Lower lobe of right lung (tissue), 2 donors: ENCODE measurements at places on chromosomes 11 and 22.

- no peak for DNase-seq
These were observed 19.8 kb downstream of the DRD4 start for GRCh38 chr11:656866-657265.

GRCh38 chr11:44450295-44450932 is 115.0 kb upstream of the CD82 start:
- no peak for DNase-seq

DNA sequence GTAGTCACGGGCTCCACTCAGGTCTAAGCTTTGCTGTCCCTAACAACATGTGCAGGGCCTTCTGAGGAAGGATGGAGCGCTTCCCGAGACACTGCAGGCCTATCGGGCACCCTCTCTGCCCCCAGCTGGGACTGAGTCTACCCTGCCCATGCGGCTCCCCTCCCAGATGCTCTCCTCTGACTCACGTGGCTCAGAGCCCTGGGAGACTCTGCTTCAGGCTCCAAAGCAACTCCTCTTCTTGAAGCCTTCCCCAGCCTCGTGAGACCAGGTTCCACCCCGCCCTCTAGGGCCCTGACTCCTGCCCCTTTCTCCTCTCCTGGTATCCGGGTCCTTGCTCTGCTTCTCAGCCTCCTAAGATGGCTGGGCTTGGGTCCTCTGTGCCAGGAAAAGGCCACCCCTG is 28.4 kb upstream of the ARFGAP3 start:
- no peak for DNase-seq

DNA sequence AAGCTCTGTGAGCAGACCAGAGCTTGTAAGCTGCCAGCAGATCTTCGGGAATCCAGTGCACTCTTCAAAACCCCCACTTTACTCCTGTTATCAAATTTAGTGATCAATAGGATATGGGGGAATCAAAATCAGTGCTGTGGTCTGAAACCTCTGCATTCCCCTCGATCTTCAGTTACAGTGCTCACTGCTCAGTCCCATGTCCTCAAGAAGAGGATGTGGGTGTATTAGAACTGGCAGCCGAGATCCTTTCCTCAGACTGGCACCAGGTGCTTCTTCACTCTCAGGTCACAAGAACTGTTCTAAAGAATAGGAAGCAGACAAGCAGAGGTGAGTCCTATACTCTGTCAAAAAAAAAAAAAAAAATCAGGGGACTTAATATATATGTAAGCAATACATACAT is 15.3 kb upstream of the MAML2 start:
- DNase-seq = no peak

DNA sequence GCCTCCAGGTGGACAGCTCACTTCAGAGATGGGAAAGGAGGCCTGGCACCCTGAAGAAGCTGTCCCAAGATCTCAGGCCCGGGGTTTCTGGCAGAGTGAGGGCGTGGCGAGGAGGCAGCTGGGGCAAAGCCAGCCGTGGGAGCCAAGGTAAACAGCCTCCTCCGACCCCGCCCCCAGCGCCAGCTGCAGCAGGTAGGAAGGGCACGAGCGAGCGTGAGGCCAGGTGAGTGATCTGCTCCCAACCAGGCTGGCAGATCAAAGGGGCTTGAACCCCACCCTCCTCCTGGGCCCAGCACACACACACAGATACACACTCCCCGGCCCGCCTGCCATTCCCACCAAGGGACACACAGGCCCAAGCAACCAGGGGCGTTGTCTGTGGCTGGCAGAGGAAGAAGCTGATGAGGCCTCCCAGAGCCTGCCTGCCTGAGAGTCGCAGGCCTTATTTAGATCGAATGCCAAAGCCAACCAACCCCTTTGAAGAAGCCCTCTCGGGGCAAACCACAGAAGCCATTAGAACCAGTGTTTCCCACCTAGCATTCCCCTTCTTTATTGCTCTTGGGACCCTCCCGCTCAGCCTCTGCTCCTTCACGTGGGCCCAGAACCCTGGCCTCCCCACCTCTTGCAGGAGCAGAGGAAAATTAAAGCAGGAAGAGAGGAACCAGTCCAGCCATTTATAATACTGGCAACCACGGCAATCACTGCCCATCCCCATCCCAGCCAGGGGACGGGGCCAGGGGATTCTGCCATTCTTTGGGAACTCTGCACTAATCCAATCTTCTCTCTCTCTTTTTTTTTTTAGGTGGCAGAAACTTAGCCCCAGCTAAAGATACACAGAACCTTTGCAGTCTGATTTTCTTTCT is 5.0 kb downstream of the PDGFB start:
- DNase-seq = peak; percentile 91

DNA sequence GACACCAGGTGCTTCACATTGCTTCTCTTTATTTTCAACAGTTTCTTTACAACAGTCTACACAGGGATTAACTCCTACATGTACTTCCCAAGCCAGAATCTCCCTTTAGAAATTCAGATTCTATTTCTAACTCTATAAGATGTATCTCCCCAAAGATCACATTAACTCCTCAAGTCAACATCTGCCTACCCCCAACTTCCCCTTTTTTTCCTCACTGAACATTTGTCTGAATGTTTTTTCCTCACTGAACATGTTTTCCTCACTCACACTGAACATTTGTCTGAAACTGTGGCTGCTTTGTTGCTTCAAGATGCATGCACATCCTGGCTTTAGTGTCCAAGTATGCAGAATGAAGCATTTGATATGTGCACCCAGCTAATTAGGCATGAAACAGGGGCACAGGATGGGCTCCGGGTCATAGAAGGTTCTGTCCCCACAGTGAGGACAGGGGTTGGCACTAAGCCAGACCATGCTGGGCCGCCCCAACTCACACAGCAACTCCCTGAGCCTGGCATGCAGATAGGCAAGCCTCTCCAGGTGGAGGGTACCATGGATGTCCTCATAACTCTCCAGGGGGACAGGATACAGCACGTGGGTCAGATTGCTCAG is 11.3 kb downstream of the PRAME start:
- no peak for DNase-seq

GRCh38 chr11:67252831-67253239 is 13.4 kb upstream of the GRK2 start:
- DNase-seq = peak; percentile 61

DNA sequence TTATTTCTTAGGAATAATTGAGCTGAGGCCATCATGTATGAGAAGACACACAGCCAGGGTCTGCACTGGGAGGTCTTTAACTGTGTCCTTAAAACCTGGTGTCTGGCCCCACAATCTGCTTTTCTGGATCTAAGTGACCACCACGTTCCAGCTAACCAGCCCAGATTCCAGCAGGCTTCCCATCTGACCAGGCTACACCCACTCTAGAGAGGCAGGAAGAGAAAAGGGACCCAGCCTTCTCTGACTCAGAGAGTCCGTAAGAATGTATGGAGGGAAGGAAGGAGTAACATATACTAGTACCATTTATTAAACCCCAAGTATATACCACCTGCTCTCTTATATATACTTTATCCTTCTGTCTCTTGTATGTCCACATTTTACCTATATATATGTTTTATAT is 80.1 kb downstream of the LDLRAD3 start:
- DNase-seq = no peak

DNA sequence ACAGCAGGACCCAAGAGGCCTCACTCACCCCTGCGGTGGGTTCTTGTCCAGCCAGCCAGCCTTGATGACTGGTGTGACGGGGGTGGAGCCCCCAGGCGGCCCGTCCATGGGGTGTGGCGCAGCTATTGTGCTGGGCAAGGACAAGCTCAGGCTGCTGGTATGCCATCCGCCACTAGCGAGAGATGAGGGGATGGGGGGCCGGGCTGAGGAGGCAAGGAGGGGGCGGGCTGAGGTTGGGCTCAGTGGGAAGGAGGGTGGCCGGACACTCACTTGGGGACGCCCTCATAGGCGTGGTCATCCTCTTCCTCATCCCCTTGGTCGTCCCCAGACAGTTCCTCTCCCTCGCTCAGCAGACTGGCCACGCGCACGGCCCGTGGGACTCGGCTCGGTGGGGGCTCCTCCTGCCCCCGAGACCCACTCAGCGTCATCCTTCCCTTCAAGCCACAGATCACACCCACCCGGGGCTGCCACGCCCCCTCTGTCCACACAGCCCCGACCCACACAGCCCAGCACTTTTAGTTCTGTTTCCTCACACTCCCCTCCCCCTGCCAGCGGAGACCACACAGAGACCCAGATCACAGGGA is 38.0 kb upstream of the PDE2A start:
- DNase-seq = peak; percentile 91

- DNase-seq = no peak
These were observed 37.8 kb downstream of the PAMR1 start for GRCh38 chr11:35487532-35488078.

DNA sequence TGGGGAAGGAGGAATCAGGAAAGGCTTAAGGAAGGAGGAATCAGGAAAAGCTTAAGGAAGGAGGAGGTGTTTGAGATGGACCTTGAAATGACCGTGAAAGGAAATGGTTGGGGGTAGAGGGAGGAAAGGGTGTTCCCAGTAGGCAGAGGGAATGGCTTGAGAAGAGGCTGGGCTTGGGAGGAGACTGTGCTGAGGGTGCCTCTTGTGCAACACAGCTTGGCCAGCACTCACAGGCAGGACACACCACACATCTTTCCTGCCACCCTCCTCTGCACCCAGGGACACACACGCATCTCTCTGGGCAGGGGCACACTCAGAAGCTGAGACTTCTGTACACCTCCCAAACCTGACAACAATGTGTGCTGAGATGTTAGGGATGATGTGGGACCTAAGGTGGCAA is 151.4 kb downstream of the FBXO7 start:
- no peak for DNase-seq

- DNase-seq = no peak
These were observed 15.1 kb upstream of the RRAS2 start for GRCh38 chr11:14373941-14374646.

GRCh38 chr11:112403432-112403831 is 142.8 kb upstream of the PLET1 start:
- DNase-seq = no peak

- DNase-seq = no peak
These were observed 18.8 kb upstream of the MMP20 start for GRCh38 chr11:102643941-102644340.

DNA sequence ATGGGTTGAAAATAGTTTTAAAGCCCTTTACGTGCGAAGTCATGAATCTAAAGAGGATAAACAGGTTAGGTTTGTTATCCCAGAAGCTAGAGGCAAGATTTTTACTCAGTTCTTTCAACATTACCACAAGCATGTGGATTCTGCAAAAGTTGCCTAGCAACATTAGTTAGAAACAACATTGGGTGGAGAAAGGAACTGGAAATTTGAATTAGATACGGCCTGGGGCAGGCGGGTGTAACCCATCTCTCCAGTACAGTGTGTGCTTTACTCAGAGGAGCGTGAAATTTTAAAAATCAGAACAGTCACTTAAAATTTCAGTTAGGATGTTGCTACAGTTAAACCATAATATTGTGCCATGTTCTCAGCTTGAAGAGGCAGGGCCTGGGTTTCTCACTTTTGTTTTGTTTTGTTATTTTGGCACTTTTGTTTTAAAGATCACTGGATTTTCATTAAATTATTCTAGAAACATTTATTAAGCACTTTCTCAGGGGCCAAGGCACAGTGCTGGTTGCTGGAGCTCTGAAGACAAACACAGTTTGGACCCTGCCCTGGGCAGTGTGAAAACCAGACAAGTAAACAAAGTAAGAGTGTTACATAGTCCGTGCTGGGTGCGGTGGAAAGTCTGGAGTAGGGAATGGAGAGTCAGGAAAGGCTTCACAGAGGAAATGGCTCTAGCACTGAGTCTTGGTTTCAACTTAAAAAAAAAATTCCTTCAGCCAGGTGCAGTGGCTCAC is 4.4 kb upstream of the WEE1 start:
- peak; percentile 61 for DNase-seq

GRCh38 chr11:65086809-65087208 is 2.8 kb downstream of the ZFPL1 start:
- no peak for DNase-seq

DNA sequence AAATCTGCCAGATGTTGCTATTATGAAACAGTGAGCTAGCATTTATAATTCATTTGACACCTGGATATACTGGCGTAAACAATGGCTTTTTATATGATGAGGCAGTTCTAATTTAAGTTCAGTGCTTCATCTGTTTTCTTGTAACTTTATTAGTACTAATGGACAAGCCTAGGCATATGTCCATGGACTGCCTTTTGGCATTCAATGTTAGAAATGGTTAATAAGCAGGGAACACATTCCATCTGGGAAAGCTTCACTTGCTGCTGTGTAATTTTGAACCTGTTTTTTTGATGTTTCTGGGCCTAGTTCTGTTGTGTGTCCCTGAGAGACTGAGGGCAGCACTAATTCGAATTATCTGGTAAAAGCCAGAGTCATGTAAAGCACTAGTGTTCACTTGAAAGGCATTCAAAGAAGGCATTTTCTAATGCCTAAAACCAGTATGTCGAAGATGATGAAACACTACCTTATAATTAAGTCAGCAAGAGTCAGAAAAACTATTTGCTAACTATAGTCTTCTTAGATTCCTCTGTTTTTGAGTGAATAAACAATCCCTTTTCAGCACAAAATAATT is 138.5 kb downstream of the SWAP70 start:
- DNase-seq = no peak

- DNase-seq = no peak
These were observed 27.9 kb downstream of the NFAM1 start for GRCh38 chr22:42404266-42404665.

DNA sequence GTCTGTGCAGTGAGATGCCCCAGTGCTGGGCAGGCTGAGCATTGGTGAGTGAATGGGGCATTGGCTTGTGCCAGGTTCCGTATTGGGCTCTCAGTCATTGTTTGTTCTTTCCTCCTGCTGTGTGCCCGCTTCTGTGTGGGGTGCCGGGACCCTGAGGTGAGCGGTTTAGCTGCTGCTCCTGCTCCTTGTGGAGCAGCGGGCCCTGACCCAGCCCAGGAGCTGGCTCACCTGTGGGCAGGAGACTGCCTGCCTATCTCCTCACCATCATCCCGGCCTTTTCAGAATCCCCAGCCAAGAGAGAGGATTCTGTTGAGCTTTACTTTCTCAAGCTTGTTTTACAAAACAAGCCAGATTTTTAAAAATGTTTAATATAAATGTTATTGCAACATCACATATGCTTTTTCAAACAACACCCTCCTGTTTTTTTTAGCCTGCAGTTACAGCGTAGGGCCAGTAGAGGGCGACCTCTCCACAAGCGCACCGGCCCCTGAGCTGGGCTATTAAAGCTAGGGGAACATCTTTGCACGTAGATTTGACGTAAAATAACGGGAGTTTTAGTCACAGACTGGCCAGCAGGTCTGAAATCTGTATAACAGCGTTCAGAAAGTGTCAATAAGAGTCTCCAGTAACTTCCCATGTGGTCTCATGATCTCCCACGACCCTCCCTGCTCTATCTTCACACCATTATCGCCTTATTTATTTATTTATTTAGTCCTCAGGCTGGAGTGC is 25.1 kb upstream of the RELT start:
- DNase-seq = peak; percentile 72

GRCh38 chr22:43789452-43789851 is 22.7 kb downstream of the EFCAB6 start:
- no peak for DNase-seq

GRCh38 chr11:124071623-124071948 is 30.5 kb upstream of the OR10G7 start:
- no peak for DNase-seq

- no peak for DNase-seq
These were observed 133.8 kb downstream of the BRD1 start for GRCh38 chr22:49693848-49694247.

DNA sequence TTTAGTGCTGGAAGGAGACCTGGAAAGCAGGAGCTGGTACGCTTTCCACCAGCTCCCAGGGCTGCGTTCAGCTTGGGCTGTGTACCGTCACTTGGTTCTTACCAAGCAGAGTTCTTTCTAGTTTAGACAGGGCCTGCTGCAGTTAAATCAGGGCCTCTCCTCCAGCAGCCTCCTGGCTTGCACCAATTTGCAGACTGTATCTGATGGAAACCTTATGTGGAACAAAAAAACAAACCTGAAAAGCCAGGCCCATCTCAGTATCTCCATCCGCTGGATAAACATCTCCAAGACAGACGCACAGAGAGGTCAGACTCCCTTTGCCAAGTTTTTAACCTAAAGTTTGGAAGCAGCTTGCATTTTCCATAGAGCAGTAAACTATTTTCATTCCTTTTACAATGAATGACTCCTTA is 288.6 kb upstream of the SORL1-AS1 start:
- DNase-seq = no peak
